ENCODE measurements at places on chromosomes 7 and 10.
A peak's percentile ranks its signal among the peaks of the same experiment; 100 is the strongest.

- peak; percentile 65 for DNase-seq
Measured at GRCh38 chr10:91700788-91701444, 68.0 kb upstream of the PPP1R3C start.

DNA sequence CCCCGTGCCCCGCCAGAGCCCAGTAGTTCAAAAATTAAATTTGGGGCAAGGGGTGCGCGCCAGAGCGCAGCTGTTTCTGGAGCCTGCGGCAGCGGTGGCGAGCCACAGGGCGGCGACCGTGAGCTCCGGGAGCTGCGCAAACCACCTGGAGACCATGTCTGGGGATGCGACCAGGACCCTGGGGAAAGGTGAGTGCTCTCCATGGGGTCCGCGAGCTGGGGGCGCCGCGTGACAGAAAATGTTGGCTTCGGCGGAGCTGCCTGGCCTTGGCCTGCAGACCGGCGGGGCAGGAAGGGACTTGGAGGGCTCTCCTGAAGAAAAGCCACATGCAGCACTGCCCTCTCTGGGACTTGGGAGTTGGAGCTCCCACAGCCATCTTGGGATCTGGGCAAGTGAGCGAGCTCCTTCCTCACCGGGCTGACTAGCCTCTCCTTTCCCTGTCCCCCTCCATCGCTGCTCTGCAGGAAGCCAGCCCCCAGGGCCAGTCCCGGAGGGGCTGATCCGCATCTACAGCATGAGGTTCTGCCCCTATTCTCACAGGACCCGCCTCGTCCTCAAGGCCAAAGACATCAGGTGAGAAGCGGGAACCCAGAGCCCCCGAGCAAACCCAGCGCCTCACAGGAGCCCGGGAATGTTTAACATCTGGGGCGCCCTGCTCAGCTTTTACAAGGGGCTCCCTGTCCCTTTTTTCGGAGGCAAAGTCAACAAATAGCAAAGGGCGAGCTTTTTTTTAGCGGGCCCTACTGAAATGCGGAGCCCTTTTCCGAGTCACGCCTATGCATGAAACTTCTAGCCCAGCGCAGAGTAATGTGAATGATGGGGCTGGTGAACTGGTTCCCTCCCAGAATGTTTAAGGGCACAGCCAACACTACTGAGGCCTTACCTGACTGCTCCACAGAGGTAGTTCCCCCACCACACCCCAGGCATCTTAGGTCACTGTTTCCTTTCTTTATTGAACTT is 6.1 kb downstream of the GSTO2 start:
- DNase-seq = no peak

- no peak for DNase-seq
Measured at GRCh38 chr7:431658-432111, 88.0 kb downstream of the PDGFA start.

GRCh38 chr10:47424231-47424630 is 40.1 kb upstream of the ZNF488 start:
- DNase-seq = no peak

DNA sequence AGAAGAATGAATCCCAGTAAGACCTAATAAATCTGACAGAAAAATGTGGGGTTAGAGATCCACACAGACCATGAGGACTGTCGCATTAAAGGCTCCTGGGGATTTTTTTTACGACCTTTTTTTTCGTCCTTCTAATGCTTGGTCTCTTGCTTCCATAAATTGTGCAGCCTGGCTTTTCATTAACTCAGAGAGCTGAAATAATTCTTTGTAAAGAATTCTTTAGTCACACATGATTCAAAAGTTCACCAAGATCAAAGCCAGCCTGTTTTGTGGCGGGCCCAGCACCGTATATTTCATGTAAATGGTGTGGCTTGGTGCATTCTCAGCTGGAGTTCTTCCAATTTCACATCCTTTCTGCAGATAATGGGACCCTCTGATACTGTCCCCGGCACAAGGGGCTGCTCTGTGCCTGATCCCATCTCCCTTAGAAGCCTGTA is 206.6 kb upstream of the BMPER start:
- DNase-seq = no peak

GRCh38 chr7:135664046-135664589 is 1.8 kb downstream of the STMP1 start:
- peak; percentile 36 for DNase-seq

- DNase-seq = peak; percentile 62
Measured at GRCh38 chr7:87876869-87877234, 559 bp downstream of the DBF4 start.

- DNase-seq = no peak
Measured at GRCh38 chr10:109765838-109766237, 157.5 kb downstream of the XPNPEP1 start.

DNA sequence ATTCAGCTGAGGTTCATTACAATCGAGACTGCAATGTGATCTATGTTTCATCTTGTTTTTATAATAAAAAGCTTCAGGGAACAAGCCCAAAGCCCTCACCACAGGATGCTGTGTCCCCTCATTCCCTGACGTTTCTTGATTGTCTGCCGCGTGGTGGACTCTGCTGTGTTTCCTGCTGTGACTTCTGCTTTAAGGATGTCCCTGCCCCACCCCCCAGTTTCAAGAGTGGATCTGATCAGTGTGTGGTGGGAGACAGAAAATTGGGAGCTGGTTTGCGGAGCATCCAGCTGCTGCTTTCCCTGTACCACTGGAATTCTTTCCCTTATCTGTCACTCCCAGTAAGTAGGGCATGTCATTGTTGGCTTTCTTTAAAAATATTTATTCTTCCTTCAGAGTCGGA is 86.2 kb downstream of the CREM start:
- peak; percentile 60 for DNase-seq

DNA sequence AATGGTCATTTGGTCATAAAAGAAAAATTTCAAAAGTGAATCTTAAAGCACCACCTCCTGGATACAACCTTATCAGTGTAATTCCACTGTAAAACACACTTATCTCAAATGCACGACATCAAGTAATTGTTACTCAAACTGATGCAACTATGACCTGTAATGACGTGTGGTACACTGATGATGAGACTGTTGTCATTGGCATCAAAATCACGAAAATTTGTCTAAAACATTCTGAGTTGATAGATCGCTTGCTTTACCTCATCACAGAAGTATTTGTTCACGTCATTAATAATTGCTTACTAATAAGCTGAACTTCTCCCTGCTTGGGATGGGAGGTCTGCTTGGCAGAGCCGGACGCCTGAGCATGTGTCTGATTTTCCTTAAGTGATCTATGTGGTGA is 221.8 kb upstream of the KLF6 start:
- no peak for DNase-seq

GRCh38 chr7:110386913-110387312 is 704.0 kb upstream of the LRRN3 start:
- DNase-seq = peak; percentile 84

- no peak for DNase-seq
Measured at GRCh38 chr10:25696013-25696708, 237.9 kb upstream of the MYO3A start.

DNA sequence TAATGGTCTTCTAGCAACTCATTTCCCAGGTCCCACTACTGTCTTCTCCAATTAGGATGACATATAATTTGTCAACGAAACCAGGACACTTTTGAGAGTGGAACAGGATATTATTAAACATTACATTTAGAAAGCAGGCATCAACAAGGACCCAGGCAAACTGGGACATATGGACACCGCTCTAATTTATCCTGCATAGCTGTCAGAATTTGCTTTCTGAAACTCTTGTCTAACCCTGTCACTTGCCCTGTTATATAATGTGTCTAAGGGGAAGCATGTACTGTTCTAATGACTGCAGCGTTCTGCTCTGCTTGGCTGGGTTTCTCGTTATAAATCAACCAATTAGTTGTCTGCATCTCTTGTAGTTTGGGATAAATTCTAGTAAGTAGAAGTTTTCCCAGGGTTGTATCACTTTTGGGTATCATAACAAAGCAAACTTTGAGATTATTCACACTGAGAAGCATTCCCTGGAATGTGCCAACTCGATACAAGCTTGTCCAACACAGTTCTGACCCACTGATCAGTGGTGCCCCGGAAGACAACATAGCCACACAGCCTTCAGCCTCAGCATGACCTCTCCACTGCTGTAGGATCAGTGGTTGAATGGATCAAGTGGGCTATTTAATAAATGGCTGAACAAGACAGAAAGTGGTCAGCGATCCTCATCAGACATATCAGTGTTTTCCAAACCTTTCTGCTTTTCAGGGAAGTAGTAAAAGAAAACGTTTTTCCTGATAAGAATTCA is 228.1 kb downstream of the KIF20B start:
- DNase-seq = no peak

DNA sequence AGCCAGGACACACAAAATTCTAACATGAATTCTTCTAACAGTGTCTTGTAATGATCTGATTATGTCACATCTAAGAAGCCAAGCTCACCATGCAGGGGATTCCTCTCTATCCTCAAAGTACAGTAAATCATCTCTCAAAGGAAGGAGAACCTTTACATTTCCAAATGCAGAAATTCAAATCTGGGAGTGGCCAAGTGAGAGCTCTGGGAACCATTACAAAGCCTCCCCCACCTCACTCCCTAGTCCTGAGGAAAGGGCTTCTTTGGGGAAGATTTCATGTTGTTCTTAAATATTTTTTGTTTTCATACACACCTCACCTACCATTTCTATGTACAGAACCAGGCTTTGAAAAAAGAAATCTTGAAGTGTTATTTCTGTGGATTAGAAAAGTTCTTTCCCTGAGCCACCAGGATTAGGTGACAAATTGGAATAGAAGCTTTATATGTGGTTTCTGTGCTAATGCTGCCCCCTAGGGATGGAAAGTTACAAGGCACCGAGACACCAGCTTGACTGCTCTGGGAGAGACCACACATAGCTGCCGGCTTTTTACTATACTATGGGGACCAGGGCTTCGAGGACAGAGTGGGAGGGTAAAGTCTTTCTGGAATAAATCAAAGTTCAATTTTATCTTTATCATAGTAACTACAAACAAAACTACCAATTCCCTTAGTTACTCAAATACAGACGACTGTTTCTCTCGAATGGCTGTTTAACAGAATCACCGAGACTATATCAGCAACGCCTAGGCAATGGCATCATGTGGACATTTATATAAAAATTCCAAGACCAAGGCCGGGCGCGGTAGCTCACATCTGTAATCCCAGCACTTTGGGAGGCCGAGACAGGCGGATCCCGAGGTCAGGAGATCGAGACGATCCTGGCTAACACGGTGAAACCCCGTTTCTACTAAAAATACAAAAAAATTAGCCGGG is 116.1 kb downstream of the RNF216 start:
- DNase-seq = peak; percentile 82

DNA sequence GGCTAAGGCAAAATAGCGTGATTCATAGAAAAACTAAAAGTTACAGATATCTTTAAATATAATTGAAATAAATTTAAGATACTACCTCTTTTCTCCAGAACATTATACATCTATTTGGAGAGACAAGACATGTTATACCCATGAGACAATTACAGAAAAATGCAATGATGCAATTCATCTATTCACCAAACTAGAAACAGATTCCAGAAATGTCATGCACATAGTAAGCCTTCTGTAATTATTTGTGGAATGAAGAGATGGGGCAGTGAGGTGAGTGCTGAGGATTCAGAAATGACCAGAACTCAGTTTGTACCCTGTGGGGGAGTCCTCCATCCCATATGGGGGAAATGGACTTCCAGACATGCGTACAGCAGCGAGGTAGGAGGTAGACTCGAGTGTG is 99.4 kb downstream of the MKX start:
- DNase-seq = peak; percentile 75

- DNase-seq = no peak
Measured at GRCh38 chr10:74963549-74963948, 137.1 kb downstream of the KAT6B start.

- no peak for DNase-seq
Measured at GRCh38 chr7:31416381-31416870, 75.9 kb upstream of the NEUROD6 start.

DNA sequence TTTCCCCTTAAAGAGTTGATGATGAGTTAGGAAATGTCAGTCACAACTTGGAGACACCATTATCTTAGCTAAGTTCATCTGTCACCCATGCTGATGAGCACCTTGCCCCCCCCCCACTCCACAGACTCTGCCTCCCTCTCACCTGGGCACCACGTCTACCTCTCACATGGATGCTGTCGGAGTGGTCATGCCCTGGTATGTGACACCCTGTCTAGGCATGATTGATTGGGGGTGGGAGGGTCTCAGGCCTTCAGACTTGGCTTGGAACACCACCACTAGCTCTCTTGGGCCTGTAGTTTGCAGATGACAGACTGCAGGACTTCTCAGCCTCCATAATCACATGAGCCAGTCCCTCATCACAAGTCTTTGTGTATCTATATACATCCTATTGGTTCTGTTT is 78.0 kb downstream of the WDR37 start:
- no peak for DNase-seq

GRCh38 chr10:77713521-77714280 is 76.1 kb upstream of the KCNMA1 start:
- peak; percentile 78 for DNase-seq

GRCh38 chr7:36617408-36617807 is 106.9 kb downstream of the AOAH start:
- DNase-seq = no peak

- DNase-seq = no peak
Measured at GRCh38 chr10:2143213-2143835, 406.0 kb upstream of the ADARB2 start.

- DNase-seq = no peak
Measured at GRCh38 chr10:42753507-42754154, 29.0 kb upstream of the BMS1 start.

GRCh38 chr7:66237906-66238772 is 33.0 kb downstream of the TPST1 start:
- no peak for DNase-seq

DNA sequence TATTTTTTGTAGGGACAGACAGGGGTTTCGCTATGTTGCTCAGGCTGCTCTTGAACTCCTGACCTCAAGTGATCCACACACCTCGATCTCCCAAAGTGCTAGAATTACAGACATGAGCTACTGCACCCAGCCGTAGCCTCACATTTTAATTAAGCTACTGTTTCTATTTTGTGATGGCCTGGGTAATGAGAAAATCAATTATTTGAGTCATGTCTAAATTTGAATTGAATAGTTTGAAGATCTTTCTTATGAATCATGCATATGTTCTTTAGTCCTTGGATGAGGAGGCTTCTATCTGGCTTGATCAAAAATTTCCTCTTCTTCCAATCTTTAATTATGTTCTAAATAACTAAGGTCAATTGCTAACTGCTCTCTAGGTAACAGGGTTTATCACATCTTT is 175.0 kb downstream of the REEP3 start:
- no peak for DNase-seq

- no peak for DNase-seq
Measured at GRCh38 chr7:102305414-102306268, 19.0 kb downstream of the SH2B2 start.

GRCh38 chr7:1553512-1554210 is 2.3 kb downstream of the TMEM184A start:
- no peak for DNase-seq
